Stimulated activated CD4-positive, alpha-beta T cell treated with anti-CD3 and anti-CD28 coated beads, Interleukin-15, amount 100 ng/mL, for 1 hour (primary cell): ENCODE measurements at places on chromosomes 5 and 9.

DNA sequence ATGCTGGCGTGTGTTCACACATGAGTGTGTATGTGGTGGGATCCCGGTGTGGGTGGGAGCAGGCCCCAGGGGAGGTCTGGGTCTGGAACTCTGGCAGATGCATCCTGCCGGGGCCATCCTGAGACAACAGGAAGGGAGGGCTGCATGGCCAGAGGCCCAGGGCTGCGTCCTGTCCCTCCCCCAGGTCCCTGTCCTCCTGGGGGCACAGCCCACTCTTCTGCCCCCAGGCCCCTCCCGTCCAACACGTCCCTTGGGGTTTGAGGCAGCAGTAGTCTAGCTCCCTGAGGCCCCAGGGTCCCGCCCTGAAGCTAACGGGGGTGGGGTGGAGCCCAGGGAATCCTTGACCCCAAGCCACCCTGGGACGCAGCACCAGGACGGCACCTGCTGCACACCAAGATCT is 16.6 kb downstream of the FLT4 start:
- no peak for DNase-seq

- DNase-seq: no peak
Observed at GRCh38 chr5:159452480-159453167, 122.3 kb upstream of the IL12B start.

GRCh38 chr5:9063615-9064245 is 482.1 kb downstream of the SEMA5A start:
- no peak for DNase-seq

DNA sequence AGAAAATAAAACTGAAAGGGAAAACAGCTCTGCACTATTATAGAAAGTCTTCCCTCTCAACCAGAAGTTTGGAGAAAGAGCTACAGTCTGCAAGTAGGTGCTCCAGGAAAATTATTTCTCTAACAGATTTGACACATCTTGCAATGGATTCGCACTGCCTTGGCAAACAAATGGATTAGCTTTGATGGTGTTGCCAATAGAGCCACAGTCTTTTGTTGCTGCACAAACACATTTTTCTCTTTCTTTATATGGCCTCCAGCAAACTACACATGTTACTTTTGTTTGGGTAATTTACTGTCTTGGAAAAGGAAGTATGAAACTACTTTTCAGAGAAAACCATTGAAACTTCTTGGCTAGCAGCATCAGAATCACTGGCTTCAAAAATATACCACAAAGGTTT is 523.1 kb downstream of the EFNA5 start:
- no peak for DNase-seq

GRCh38 chr5:95778713-95779436 is 43.7 kb downstream of the GLRX start:
- no peak for DNase-seq

DNA sequence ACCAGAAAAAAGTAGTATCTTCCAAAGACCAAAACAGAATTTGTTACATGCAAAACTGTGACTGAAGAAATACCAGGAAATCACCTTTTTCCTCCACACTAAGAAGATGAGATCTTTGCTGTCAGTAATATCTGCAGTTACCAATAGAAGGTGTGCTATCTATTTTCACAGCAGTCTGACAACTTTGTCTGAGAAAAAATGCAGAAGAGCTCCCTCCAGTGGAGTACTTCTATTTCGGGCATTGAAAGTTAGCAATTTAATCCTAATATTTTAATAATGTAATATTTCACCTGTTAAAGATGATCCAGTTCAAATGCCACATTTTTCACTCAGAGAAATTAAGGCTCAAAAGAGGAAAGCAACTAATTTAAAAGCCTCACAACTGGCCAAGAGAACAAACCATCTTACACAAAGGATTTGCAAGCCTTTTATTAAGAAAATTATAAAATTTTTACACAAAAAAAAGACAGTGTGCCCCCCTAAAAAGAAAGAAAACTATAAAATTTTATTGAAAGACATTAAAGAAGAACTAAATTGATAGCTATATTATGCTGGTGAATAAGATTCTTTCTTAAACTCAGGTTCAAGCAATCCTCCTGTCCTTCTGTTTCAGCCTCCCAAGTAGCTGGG is 50.6 kb downstream of the DEPDC1B start:
- no peak for DNase-seq

DNA sequence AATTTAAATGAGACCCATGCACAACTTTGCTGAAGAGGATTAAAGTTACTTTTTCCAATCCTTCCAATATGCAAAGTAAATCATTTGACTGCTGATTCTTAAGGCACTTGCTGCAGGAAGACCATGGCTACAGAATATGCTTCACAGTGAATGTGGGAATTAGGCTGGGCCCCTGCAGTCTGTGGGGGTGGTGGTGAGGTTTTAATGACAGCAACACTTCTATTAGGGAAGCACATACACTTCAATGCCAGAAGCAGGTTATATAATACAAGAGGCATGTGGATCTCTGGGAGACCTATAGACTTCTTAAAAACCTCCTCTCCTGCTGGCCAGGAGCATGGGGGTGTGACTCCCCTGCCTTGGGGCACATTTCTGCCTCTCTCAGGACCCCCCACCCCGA is 124.5 kb upstream of the KLF9 start:
- DNase-seq: no peak

- no peak for DNase-seq
Observed at GRCh38 chr5:97365163-97365845, 182.3 kb upstream of the RIOK2 start.

DNA sequence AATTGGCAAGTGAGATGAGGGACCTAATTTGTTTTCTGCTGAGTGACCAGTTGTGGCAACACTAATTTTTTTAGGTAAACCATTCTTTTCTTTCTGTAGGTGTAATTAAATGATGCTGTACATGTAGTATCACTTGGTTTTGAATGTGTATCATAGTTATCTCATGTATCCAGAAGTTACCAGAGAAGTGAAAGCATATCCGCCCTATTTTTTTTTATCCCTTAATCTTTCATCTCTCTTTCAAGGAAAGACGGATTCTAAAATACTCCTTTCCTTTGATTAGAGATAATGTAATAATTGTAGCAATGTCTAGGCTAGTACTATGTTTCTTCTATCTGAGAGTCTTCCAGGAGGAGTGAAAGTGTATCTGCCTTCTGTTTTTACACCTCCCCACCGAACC is 7.1 kb downstream of the KDM3B start:
- DNase-seq: no peak

DNA sequence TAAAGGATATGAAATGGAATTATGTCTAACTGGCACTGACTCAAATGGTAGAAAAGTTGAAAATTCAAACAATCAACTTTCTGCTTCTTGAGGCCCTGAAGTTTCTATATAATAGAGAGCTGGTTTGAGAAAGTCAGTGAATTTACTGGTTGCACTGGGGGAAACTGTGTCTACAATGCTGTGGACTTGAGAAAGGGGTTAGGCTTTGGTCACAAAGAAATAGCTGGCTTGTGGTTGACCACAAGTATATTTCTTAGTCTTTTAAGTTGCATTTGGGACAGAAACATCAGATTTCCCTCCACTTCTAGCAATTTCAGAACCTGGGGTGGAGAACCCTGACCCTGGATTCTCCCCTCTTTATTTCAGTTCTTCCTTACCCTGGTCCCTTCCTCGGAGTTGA is 192.6 kb upstream of the ACTBL2 start:
- no peak for DNase-seq

DNA sequence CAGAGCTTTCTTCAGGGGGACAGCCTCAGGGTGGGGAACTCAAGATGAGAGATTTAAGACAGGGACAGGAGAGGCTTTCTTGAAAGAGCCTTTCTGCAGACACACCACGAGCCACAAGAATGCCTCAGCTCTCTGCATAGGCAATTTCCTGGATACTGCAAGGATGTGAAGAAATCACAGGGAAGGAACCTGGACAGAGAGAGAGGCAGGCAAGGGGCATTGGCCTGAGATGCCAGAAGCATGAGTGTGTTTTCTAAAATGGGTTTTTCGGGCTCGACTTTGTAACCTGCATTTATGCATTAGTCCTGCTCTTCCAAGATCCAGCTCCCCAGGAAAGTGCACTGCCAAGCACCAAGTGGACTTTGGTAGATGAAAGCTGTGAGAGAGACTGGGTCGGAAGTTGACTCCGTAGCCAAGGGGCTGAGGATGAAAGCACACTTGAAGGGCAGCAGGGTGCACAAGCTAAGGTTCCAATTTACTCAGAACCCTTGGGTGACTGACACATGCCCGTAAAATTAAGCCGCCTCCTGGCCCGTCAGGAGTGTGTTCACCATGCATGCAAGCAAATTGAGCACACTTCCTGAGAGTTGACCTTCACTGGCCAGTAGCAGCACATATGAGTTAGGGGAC is 90.9 kb downstream of the CFAP90 start:
- no peak for DNase-seq

DNA sequence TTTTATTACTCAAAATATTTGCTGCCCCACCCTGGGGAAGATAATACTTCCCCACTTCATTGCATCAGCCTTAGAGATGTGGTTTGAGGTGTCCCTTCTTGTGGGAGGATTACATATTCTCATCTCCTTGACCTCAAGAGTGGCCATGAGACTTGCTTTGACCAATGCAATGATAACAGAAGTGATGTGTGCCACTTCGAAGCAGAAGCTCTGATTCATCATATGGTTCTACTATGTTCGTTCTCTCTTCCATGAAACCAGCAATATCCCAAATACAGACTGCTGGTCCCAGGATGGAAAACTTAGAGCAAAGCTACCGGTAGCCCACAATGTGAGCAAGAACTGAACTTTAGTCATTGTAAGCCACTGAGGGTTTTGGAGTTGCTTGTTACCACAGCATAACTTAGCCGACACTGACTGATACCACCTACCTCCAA is 92.0 kb downstream of the THBS4 start:
- no peak for DNase-seq

GRCh38 chr5:75457691-75458090 is 53.7 kb downstream of the CERT1 start:
- DNase-seq: no peak

DNA sequence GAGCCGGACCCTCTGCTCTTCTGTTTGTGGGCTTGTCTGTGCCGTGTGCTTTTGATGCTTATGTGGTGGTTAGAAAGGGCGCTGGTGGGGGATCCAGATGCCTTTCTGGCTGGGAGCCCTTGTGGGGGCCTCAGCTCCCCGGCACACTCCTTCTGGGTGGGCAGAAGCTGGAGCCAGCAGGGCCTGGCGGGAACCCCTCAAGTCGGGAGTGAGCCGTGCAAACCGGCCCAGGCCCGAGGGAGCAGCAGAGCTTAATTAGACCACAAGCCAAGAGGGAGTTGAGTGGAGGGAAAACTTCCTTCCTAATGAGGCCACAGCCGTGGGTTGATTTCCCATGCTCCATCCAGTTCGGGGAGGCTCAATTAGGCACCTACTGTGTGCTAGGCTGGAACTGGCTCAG is 76.0 kb upstream of the RNU6ATAC start:
- DNase-seq: no peak

GRCh38 chr5:81761270-81761669 is 10.4 kb upstream of the SSBP2 start:
- no peak for DNase-seq

- no peak for DNase-seq
Observed at GRCh38 chr5:54450542-54450941, 5.0 kb upstream of the HSPB3 start.

- DNase-seq: no peak
Observed at GRCh38 chr5:39376293-39376714, 12.0 kb upstream of the C9 start.

GRCh38 chr9:91221332-91221731 is 140.4 kb downstream of the AUH start:
- no peak for DNase-seq

- DNase-seq: no peak
Observed at GRCh38 chr5:159947708-159948358, 31.6 kb downstream of the ADRA1B start.

DNA sequence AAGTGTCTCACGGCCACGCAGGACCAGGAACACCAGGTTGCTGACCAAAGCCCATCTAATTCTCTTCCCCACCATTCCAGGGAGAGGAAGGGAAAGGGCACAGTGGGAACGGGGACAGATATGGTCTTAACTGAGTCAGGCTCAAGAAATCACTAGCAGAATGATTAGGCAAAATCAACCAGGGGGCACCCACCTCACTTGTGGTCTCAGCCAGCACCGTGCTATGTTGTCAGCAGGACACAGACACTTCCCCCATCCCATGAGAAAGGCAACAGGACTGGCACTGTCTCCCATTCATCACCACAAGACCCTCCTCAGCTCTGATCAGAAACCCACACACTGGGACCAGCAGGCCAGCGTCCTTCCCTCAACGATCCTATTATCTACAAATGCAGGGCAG is 2.9 kb downstream of the BICD2 start:
- no peak for DNase-seq

- DNase-seq: no peak
Observed at GRCh38 chr5:144206141-144206540, 35.5 kb downstream of the KCTD16 start.

DNA sequence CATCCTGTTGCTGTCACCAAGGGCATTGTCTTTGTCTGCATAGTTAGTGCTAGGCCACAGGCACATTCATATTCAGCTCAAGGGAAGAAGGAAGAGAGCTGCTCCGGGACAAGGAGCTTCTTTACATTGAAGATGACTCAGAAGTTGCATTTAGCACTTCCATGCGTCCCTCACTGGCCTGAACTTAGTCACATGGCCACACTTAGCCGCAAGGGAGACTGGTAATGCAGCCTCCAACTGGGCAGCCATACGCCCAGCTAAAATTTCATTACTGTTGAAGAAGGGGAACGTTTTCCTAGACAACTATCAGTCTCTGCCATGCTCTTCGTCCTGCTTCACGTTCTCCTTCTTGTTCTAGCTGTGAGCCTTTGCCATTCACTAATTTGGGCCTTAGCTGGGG is 20.0 kb downstream of the ACTL7B start:
- DNase-seq: no peak

DNA sequence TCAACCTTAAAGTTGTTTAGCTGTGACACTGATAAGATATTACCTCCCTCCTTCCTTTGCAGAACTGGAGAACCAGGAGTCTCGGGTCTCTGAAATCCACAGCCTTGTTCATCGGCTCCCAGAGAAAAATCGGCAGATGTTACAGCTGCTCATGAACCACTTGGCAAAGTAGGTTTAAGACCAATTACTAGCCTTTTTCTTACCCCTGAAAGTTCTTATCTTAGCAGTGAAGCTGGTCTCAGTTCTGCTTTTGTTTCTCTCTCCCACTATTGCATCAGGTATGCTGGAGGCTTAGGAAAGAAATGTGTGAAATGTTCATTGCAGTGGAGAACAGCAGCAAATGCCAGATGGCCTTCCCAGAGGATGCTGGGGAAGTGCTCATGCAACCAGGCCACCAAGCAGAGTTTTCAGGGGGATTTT is 287.4 kb downstream of the ARHGAP26 start:
- DNase-seq: no peak

DNA sequence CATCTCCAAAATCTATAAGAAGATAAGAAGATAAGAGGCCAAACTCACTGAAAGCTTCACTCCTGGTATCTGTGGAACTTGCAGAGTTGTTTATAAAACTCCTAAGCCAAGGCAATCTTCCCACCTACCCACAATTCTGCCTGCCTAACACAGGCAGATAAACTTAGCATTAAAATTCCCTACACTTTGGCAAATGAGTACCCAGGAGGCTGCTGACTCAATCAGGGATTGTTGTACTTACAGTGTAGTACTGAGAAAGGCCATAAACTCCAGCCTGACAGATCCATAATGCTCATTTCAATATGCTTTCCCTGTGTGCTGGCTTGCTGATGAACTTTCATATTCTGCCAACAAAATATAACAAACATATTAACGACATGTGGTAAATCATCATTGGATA is 725.2 kb downstream of the BRINP1 start:
- DNase-seq: no peak

- DNase-seq: no peak
Observed at GRCh38 chr9:109843641-109844040, 63.6 kb downstream of the PALM2AKAP2 start.
